ENCODE measurements at places on chromosomes 3 and 15. TPM values are rescaled to one million over a fixed set of nuclear protein-coding genes. Genes with fewer than 3 reads are reported as not detected.

- no peak overlapping the region for H3K27ac ChIP-seq
- DNase-seq = no peak
- H3K36me3 ChIP-seq = no peaks in the 10 kb centered on the region
- H3K4me3 ChIP-seq = no peak overlapping the region
These were observed 3.3 kb downstream of the C3orf70 start for GRCh38 chr3:185149591-185149990.

DNA sequence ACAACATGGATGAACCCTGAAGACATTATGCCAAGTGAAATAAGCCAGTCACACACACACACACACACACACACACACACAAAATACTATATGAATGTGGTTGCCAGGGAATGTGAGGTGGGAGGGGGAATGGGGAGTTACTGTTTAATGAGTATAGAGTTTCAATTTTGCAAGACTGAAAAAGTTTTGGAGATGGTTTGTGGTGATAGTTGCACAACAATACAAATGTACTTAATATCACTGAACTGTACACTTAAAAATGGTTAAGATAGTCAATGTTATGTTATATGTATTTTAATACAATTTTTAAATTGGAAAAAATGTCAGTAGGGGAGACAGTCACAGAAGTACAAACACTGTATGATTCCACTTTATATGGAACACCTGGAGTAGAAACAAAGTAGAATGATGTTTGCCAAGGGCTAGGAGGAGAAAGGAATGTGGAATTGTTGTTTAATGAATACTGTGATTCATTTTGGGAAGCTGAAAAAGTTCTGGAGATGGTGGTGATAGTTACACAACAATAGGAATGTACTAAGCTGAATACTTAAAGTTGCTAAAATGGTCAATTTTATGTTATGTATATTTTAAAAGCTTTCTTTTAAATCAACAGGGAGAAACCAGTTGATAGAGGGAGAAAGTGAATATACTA, 76.6 kb downstream of the RPL39L start:
- no peak for DNase-seq
- no peak overlapping the region for H3K4me3 ChIP-seq
- no peaks in the 10 kb centered on the region for H3K36me3 ChIP-seq
- H3K4me1 ChIP-seq = peaks cover 4% of the 10 kb centered on the region
- peak overlapping the region; percentile 82 for H3K27ac ChIP-seq

Gene TAMM41
- 16.8 TPM for total RNA-seq

DNA sequence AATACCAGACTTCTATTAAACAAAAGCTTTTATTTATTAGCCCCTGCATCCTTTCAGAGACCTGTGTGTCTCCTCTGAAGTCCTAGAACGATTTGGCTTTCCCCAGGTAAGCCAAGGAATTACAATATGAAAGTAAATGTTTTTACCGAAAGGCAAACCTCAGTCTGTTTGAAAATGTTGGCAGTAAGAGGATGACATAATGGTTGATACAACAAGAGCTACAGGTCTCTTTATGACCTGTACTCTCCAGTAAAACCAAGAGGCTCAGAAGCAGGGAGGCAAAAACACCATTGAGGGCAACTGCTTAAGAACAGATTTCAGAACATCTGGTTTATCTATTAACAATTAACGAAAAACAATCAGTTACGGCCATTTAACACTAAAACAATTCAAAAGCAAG, 107.8 kb downstream of the ADAM10 start:
- H3K4me3 ChIP-seq = no peak overlapping the region
- DNase-seq = no peak
- H3K36me3 ChIP-seq = no peaks in the 10 kb centered on the region
- no peak overlapping the region for H3K27ac ChIP-seq

DNA sequence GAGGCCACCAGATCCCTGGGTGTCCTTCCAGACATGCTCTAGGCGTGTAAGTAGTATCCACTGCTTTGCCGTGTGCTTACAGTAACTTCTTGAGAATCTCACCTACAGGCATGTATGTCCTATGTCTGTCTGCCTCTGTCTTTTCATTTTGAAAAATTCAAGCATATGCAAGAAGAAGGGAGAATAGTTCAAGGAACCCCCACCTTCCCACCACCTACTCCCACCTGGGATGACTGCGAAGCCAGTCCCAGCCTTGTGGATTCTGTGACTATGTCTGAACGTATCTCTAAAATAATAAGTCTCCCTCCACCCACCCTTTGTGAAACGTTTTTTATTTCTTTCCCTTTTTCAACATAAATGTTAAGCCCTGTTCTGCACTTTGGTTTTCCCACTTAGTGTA, 15.0 kb downstream of the CHST13 start:
- peaks cover 34% of the 10 kb centered on the region for H3K27me3 ChIP-seq
- no peak overlapping the region for H3K4me3 ChIP-seq
- no peak overlapping the region for H3K27ac ChIP-seq
- DNase-seq = no peak
- no peaks in the 10 kb centered on the region for H3K4me1 ChIP-seq

DNA sequence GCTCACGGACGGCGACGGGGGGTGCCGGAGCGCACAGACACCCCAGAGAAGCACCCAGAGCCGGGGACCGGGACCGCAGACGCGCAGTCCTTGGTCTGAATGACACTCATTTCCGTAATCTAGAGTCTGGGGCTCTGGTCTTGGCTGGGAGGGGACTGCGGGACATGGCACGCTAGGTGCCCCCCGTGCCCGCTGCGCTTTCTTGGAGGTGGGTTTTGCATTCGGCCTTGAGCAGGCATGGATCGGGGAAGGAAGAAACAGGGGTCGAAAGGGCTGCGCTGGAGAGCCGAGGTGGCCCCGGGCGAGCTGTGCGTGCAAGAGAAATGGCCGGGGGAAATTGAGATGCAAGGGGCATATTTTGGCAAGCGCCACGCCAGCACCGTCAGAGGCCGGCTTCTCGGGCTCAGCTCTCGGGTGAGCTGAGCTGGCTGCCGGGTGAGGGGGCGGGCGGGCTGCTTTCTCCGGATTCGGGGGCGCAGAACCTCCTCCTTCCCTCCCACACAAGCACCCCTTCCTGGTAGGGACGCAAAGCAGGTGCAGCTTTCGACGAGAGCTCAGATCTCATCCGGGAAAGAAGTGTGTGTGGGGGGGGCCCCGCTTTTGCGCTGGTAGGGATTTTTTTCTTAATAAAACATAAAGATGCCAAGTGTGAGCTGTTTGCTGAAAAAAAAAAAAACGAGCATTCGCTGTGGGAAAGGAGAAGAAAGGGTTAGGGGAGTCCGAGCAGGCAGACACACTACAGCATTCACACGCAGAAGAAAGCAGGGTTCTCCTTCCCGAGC, 963 bp upstream of the NTRK3 start:
- H3K27me3 ChIP-seq = no peaks in the 10 kb centered on the region
- H3K27ac ChIP-seq = peak overlapping the region; percentile 2
- H3K4me3 ChIP-seq = peak overlapping the region; percentile 69
- no peaks in the 10 kb centered on the region for H3K36me3 ChIP-seq
- peaks cover 4% of the 10 kb centered on the region for H3K4me1 ChIP-seq

GRCh38 chr15:40986820-40987219, 33.5 kb downstream of the CHAC1 start:
- no peak for DNase-seq
- H3K4me3 ChIP-seq = no peak overlapping the region
- no peaks in the 10 kb centered on the region for H3K27me3 ChIP-seq
- no peak overlapping the region for H3K27ac ChIP-seq
- peaks cover 5% of the 10 kb centered on the region for H3K36me3 ChIP-seq

Gene NMB
- 15.7 TPM for total RNA-seq

Gene USP8
- total RNA-seq = 47.2 TPM

- no peak for DNase-seq
- no peaks in the 10 kb centered on the region for H3K27me3 ChIP-seq
- H3K4me1 ChIP-seq = no peaks in the 10 kb centered on the region
- no peak overlapping the region for H3K27ac ChIP-seq
- no peaks in the 10 kb centered on the region for H3K36me3 ChIP-seq
These were observed 5.5 kb upstream of the CD200 start for GRCh38 chr3:112327371-112327951.

Gene DLL4
- total RNA-seq = 5.0 TPM

Gene TGM4
- total RNA-seq = 0.16 TPM

Gene TOPAZ1
- total RNA-seq = not detected

- no peaks in the 10 kb centered on the region for H3K27me3 ChIP-seq
- H3K4me1 ChIP-seq = peaks cover 3% of the 10 kb centered on the region
- DNase-seq = no peak
- H3K4me3 ChIP-seq = no peak overlapping the region
These were observed 28.8 kb downstream of the RAB8B start for GRCh38 chr15:63218100-63218808.

DNA sequence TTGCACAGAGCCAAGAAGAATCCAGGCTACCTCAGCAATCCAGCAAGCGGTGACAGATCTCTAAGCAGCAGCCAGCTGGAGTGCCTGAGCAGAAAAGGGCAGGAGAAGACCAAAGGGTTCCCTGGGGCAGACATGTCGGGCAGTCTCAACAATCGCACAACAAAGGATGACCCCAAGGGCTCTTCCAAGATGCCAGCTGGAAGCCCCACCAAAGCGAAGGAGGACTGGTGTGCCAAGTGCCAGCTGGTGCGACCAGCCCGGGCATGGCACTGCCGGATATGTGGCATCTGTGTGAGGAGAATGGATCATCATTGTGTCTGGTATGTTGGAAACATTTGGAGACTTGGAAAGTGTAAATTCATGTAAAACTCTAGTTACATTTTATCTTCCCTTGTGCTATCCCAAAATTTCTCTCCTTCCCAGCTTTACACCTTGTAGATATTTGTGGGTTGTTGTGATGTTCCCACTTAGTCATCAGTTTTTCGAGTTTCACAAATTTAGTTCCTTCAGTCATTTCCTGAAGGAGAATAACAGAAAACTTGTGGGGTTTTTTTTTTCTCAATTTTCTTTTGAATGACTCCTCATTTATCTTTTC, 6.4 kb downstream of the ZDHHC23 start:
- H3K4me1 ChIP-seq = no peaks in the 10 kb centered on the region
- peak; percentile 81 for DNase-seq
- H3K4me3 ChIP-seq = no peak overlapping the region
- H3K27ac ChIP-seq = peak overlapping the region; percentile 16

- H3K36me3 ChIP-seq = no peaks in the 10 kb centered on the region
- no peak overlapping the region for H3K27ac ChIP-seq
- DNase-seq = no peak
- no peaks in the 10 kb centered on the region for H3K4me1 ChIP-seq
These were observed 27.3 kb downstream of the BCL2L10 start for GRCh38 chr15:52085299-52085698.

DNA sequence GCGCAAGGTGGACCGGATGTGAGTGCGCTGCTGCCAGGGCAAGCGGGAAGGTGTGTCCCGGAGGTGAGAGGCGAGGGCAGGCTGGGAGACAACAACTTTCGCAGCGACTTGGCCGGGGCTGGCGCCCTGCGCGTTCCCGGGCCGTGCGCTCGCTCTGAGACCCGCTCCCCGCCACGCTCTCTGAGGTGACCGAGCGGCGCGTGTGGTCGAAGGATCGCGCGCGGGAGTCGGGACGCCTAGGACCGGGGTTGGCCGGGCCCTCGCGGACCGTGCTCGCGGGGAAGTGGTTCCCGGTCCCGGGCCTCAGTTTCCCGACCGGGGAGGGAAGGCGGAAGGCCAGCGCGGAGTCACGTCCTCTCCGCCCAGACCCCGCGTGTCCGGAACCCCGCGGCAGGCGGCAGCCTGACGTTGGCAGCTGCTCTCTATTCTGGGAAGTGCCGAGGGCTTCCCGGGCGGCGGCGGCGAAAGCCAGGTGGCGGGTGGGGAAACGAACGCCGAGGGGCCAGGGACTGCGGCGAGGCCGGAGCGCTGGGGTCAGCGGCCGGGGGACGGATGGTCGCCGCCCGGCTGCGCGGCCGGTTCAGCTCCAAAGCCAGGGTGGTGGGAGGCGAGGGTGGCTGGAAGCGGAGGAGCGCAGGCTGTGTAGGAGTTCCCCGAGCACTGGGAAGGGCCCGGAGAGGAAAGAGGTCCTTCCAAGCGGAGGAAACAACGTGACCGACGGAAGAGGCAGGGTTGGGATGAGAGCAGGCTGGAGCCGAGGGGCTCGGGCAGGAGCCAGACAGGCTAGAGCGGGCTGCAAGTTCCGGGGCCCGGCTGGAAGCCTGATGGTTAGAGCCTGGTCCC, 1.0 kb upstream of the IGF2BP2 start:
- peak overlapping the region; percentile 77 for H3K27ac ChIP-seq
- H3K36me3 ChIP-seq = no peaks in the 10 kb centered on the region
- peaks cover 43% of the 10 kb centered on the region for H3K27me3 ChIP-seq

GRCh38 chr3:126664591-126665214, 9.8 kb upstream of the TXNRD3 start:
- H3K27ac ChIP-seq = no peak overlapping the region
- no peak overlapping the region for H3K4me3 ChIP-seq
- no peaks in the 10 kb centered on the region for H3K27me3 ChIP-seq
- DNase-seq = no peak

Gene CFAP161
- 0.66 TPM for total RNA-seq

DNA sequence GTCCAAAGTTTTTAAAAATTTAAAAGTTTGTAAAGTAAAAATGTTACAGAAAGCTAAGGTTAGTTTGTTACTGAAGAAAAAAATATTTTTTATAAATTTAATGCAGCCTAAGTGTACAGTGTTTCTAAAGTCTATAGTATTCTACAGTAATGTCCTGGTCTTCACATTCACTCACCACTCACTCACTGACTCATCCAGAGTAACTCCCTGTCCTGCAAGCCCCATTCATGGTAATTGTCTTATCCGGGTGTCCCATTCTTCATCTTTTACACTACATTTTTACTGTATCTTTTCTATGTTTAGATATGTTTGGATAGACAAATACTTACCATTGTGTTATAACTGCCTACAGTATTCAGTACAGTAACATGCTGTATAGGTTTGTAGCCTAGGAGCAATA, 36.7 kb upstream of the ATP10A start:
- no peak for DNase-seq
- no peaks in the 10 kb centered on the region for H3K36me3 ChIP-seq
- H3K4me3 ChIP-seq = no peak overlapping the region

DNA sequence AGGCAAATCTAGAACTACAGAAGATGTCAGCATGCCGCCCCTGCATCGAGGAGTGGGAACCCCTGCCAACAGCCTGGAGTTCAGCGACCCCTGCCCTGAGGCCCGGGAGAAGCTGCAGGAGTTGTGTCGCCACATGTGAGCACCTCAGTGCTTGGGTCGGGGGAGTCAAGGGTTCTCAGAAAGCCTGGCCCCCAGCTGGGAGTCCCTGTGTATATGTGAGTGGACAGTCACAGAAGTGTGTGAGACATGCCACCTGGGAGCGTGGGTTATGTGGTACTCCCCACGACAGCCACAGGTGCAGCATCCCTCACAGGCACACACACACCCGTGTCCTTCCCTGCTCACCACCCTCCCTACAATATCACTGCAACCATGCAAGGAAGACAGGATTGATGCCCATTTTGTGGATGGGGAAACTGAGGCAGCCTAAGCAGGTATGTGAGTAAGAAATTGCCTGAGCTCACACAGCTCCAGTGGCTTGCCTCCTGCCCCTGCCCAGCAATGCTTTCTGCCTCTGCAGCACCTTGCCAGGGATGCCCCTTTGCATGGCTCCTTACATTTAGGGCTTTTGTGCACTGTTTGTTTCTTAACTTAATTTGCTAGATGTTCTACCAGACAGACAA, 28.3 kb downstream of the C3orf20 start:
- no peak overlapping the region for H3K27ac ChIP-seq
- H3K4me3 ChIP-seq = no peak overlapping the region
- no peaks in the 10 kb centered on the region for H3K4me1 ChIP-seq

GRCh38 chr15:75170711-75171341, 30.9 kb upstream of the C15orf39 start:
- H3K36me3 ChIP-seq = no peaks in the 10 kb centered on the region
- no peak overlapping the region for H3K27ac ChIP-seq

All from breast epithelium (tissue), 4 donors.